NCI-H1092 treated with DMSO at 0.1 percent for 48 hours (cell line): ENCODE measurements at places on chromosomes 4 and X.

DNA sequence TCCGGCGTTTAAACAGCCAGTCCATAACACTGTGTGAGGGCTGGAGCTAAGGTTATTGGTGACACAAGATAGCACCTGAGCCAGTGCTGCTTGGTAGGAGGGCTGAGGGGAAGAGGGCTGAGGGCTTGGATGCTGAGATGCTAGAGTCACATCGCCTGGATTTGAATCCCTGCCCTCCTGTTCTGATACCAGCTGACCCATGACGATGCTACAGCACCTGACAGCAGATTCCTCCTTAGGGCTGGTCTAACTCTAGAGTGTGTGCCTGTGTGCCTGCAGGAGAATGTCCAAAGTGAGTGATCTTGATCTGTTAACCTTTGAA lies 102.5 kb downstream of the PTTG2 start:
- DNase-seq: no peak

GRCh38 chr4:40280586-40280985 lies 54.5 kb upstream of the CHRNA9 start:
- DNase-seq: no peak

- no peak for DNase-seq
These were observed 36.8 kb upstream of the ARSD start for GRCh38 chrX:2965965-2966364.

GRCh38 chrX:100208076-100208475 lies 202.0 kb downstream of the PCDH19 start:
- DNase-seq: no peak

- DNase-seq: no peak
These were observed 10.4 kb downstream of the ACOT9 start for GRCh38 chrX:23732704-23733103.

DNA sequence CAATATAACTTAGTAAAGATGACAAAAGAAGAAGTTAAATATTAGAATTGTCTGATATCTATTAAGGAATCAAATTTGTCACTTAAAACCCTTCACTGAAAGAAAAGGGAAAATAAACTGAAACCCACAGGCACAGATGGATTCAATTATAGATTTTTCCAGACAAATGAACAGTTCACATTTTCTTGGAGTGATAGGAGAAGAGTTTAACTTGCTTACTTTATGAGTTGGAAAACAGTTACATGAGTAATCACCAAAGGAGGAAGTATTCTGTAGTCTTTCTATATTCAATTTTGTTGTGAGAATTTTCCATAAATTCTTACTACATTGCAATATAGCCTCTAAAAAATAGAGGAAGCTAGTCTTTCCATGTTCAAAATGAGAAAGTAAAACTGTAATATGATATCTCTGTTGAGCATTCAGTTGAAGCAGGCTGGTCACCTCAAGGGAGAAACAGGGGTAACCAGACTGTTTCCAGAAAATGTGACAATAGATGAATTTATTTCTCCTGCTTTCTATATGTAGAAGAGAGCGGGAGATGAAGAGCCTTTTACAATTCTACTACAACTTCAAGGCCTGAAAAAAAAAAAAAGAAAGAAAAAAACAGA lies 330.3 kb upstream of the EPHA5 start:
- DNase-seq: no peak

- DNase-seq: no peak
These were observed 45.8 kb downstream of the HDAC8 start for GRCh38 chrX:72526534-72527508.

DNA sequence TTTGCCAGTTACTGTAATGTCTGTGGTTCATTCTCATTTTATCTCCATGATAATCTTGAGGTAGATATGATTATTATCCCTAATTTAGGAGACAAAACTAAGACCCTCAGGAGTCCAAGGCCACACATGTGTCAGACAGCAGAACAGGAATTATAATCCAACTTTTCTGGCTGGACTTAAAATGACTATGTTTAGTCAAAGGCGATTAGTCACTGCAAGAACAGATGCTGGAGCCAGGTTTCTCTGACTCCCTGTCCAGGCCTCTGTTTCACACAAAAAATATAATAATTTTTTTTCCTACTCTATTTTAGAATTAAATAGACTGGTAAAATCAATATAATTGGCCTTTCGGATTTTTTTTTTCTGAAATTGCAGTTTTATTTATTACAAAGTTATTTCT lies 56.7 kb upstream of the TMEM131L start:
- DNase-seq: no peak

DNA sequence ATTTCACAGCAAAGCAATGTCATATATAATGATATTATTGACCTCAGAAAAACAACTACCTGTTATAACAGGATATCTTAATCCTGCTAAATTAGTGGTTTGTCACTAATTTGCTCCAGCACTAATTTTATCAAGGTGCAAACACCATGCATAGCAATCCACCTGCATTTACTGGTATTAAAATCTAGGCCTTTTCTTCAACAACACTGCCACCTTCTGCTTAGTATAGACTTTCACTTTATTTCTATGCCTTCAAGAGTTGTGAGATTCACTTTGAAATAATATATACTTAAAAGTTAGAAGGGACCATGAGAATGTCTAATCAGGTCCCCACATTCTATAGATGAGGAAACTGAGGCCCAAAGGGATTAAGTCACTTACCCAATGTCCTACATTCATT lies 82.1 kb upstream of the IQCM start:
- peak; percentile 47 for DNase-seq

GRCh38 chr4:152368001-152368400 lies 167.9 kb downstream of the FBXW7 start:
- DNase-seq: peak; percentile 70

GRCh38 chr4:76748649-76749048 lies 149.3 kb downstream of the SOWAHB start:
- peak; percentile 8 for DNase-seq

GRCh38 chrX:68822641-68823410 lies 6.0 kb upstream of the EFNB1 start:
- peak; percentile 34 for DNase-seq
